ENCODE measurements at places on chromosomes 5 and 9.

- no peak for DNase-seq
Measured at GRCh38 chr9:110066929-110067716, 140.8 kb downstream of the C9orf152 start.

DNA sequence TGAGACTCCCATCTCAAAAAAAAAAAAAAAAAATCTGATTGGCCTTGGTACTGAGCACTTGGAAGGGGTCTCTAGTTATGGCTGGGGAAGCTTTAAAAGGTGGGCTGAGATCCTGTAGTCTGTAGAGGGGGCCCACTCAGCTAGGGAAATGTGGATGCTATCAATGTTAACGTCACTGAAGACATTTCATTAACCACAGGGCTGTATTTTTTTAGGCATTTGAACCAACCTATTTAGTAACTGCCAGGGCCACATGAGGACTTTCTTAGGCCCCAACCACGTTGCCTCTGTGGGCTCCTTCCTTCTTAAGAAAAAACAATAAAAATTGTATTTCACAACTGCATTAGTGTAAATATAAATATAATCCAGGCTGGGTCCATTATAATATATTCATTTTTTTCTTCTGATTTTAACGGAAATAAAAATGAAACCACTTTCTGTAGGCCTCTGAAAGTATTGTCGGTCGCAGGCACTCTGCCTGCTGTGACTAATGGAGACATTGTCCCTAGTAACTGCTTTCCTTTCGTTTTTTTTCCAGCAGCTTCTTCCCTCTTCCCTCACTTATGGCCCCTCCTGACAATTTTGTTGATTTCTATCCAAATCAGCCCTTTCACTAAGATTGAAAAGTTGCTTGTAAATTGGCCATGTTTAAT is 71.6 kb downstream of the GCNT1 start:
- no peak for DNase-seq

- DNase-seq: no peak
Measured at GRCh38 chr9:33619666-33620404, 95.8 kb downstream of the ANKRD18B start.

DNA sequence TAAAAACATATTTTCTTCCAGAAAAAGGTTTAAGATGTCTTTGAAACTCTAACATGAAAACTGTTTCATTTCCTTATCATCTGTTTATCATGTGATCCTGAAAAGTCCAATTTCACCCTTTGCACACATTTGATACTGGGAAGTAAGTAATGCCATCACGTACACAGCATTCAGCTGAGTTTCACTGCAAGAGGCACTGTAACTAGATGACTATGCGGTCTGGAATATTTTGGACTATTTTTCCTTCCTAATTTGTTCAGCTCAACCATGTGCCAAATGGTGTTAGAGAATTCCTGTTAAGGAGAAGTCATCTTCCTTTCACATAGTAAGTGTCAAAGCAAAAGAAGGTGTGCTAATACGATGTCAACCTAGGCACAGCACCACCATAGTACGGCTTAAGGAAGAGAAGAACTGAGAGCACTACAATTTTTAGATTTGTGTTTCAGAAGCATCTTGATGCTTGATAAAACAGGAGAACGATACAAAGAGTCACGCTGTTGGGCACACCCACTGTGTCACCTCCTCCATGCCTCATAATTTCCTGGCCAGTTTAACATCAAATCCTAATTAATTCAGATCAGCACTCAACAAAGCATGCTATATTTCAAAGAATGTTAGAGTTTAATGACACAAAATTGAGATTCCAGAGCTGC is 77.5 kb downstream of the GNAQ start:
- DNase-seq: no peak

DNA sequence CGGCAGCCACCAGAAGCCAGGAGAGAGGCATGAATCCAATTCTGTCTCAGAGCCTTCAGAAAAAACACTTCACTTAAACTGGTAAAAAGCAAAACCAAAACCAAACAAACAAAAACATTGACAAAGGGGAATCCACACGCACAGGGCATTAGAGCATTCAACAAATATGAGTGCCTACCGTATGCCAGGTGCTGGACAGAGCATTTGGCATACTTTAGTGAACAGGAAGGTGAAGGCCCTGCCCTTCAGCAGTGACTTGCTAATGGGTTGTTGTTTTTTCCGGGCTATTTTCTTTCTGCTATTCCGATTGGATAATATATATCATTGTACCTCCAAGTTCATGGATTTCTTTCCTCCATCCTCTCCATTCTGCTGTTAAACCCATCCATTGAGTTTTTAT is 71.7 kb upstream of the RUFY1 start:
- DNase-seq: no peak

GRCh38 chr5:18497089-18497488 is 862.8 kb downstream of the TAF11L14 start:
- no peak for DNase-seq

Measured in CD4-positive, alpha-beta T cell treated with Interleukin-6 at 100 ng/mL for 8 hours (primary cell).